T-helper 2 cell (primary cell): ENCODE measurements at places on chromosomes 6 and 20.

GRCh38 chr20:34222208-34222607 lies 19.0 kb upstream of the ASIP start:
- DNase-seq: no peak

DNA sequence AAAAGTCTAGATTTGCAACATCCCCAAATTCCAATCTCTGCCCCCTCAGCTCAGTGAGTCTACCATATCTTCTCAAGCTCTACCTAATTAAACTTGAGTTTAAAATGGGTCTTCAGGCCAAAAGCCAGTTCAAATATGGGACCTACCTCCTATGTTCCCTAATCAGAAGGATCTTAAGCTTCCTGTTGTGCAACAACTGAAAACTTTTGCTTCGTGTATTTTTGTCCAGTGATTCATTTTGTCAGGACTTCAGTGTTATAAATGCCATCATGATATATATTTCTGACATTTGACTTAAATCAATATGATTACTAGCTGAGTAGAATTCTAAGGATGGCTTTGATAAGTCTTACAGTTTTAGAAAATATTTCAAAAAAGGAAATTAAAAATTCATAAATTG lies 622.6 kb upstream of the PTCHD4 start:
- no peak for DNase-seq

- DNase-seq: no peak
Observed at GRCh38 chr6:86856379-86856778, 80.9 kb upstream of the HTR1E start.

- DNase-seq: no peak
Observed at GRCh38 chr20:17762873-17763557, 63.2 kb downstream of the BANF2 start.

- DNase-seq: no peak
Observed at GRCh38 chr20:25398376-25399036, 7.9 kb upstream of the ABHD12 start.
